ENCODE measurements at places on chromosomes 7 and 10.

GRCh38 chr7:44776211-44776610 is 20.3 kb upstream of the PPIA start:
- no peak for DNase-seq

- peak; percentile 39 for DNase-seq
Observed at GRCh38 chr7:142420554-142421362, 162.9 kb upstream of the PRSS58 start.

DNA sequence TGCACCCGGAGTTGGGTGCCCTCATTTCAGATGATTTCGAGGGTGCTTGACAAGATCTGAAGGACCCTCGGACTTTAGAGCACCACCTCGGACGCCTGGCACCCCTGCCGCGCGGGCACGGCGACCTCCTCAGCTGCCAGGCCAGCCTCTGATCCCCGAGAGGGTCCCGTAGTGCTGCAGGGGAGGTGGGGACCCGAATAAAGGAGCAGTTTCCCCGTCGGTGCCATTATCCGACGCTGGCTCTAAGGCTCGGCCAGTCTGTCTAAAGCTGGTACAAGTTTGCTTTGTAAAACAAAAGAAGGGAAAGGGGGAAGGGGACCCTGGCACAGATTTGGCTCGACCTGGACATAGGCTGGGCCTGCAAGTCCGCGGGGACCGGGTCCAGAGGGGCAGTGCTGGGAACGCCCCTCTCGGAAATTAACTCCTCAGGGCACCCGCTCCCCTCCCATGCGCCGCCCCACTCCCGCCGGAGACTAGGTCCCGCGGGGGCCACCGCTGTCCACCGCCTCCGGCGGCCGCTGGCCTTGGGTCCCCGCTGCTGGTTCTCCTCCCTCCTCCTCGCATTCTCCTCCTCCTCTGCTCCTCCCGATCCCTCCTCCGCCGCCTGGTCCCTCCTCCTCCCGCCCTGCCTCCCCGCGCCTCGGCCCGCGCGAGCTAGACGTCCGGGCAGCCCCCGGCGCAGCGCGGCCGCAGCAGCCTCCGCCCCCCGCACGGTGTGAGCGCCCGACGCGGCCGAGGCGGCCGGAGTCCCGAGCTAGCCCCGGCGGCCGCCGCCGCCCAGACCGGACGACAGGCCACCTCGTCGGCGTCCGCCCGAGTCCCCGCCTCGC is at the start of gene EGFR:
Gene EGFR (plus strand): TSS at position 657 of the 830 bp plus-strand sequence. CDS start 261 bp downstream, outside the sequence.
- peak; percentile 85 for DNase-seq

DNA sequence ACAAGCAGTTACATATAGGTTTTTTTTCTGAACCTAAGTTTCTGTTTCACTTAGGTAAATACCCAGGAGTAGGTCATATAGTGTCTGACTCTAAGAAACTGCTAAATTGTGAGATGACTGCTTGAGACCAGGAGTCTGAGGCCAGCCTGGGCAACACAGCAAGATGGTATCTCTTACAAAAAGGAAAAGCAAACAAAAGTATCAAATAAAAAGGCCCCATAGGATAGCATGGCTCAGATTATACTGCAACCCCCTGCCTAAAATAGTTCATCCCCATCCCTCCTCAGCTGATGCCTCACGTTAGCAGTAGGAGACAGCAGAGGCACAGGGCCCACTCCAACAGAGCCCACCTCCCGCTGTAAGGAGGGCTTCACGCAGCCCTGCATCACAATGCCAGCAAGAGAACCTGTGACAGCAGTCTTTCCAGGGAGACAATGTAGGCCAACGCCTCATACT is 90.3 kb downstream of the SRPK2 start:
- DNase-seq: no peak

DNA sequence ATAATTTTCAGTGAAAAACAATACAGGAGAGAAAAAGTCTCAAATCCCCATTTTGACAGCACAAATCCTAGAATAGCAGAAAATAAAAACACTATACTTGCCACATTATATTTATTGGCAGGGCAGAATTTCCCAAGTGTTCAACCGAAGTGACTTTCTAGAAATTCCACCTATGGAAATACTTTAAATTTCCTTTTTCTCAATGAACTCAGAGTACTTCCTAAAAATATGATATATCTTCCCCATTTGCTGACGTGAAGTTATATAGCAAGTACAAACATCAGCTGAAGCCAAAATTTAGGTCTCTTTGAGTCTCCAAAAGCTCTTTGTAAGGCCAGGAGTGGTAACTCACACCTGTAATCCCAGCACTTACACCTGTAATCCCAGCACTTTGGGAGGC is 83.3 kb downstream of the NT5C2 start:
- DNase-seq: no peak

- peak; percentile 48 for DNase-seq
Observed at GRCh38 chr10:27448921-27449320, 55.2 kb upstream of the RAB18 start.

DNA sequence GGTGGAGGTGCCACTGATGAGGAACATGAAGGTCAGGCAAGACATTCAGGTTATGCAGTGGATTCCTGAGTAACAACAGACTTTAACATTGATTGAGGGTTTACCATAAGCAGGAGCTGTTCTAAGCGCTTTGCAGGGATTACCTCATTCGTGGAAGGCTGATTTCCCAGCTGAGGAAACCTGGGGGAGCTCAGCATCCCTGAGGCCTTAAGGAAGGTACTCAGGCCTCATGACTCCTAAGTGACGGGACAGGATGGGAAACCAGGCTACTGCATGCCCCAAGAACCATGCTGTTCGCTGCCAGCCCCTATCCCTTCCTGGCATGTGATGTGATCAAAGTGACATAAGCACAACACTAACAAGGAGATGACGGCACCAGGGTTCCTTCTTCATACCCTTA is 143.6 kb upstream of the NFE2L3 start:
- no peak for DNase-seq

DNA sequence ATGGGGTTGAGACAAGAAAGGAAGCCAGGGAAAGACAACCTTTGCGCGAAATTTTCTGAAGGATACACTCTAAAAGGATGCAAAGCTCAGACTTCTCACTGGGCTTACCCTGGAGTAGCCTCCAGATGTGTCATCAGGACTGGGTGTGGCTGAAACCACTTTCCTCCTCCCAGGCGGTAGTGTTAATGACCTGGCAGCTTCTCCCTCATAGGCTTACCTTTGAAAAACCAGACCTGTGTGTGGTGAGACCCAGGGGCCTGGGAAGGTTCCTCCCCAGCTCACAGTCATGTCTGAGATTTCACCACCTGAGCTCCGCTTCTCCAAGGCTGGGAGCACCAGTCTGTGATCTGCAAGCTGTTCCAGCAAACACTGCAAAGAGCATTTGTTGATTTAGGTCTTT is 93.7 kb downstream of the EPC1 start:
- DNase-seq: no peak

DNA sequence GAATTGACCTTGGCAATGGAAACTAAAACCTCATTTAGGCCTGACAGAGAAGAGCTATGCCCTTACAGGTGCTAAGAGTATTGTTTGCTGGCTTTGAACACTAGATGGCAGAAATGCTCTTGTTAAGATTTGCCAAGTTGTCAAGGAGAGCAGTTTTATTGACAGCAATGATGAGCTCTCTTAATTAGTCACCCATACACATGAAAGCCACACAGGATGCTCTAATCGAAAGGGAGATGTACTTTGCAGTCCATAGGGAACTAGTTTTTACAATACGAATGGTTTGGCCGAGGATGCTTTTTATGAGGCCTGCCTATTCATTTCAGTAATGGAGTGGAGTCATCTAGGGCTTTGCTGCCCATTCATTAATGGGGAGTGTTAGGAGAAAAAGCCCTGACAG is 45.4 kb upstream of the MBL2 start:
- DNase-seq: peak; percentile 54

GRCh38 chr10:129055225-129055624 is 411.8 kb upstream of the MGMT start:
- no peak for DNase-seq

DNA sequence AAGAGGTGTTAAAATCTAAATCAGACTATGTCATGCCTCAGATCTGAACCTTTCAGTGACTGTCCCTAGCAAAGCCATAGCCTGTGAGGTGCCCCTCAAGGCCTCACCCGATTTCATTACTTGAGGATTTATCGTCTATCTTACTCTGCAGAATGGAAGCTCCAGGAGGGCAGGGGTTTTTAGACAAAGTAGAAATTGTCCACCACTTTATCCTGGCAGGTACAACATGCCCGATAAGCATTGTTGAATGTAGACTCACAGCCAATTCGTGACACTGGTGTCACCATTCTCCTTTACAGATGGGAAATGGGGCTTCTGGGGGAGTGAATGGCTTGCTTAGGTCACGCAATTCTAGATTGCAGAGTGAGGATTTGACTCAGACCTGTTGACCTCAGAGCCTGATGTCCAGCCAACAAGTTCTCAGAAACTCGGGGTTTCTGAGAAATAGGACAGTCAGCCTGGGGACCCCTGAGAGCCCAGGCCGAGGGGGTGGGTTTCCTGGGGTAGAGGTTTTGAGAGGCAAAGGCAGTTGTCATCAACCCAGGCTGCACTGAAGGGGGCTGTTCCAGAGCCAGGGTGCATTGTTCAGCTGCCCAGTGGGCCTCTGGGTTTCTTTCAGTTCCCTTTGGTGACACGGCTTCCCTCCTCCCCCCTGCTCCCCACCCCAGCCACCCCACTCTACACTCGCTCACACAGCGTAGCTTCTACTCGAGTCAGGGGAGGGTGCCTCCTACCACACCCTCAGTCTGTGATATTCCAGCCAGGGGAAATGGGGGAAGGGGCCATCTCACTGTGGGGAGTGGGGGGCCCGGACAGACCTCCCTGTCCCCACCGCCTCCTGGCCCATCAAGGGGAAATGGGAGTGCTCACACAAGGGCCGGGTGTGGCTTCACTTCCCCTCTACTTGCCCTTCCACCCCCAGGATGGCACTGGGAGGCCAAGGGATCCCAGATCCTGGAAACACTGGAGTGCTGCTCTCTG is 3.1 kb upstream of the IRF5 start:
- no peak for DNase-seq

DNA sequence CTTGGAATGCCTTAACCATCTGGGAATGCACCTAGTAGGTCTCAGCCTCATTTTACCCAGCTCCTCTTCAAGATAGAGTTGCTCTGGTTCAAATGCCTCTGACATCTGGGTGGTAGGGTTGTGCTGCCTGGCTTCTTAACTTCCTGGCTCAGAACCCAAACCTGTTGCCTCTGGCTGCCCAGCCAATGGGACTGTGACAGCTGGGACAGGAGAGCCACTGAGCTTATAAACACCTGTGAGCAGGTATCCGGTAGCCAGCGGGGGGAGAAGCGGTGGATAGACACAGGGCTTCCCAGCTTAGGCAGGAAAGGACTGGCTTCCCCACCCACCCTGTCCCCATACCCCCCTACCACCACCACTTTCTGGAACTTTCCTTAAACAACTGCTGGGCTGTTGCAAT is 115.8 kb upstream of the CARD11 start:
- DNase-seq: no peak

- DNase-seq: peak; percentile 0
Observed at GRCh38 chr7:76513817-76514799, 3.8 kb downstream of the UPK3B start.

DNA sequence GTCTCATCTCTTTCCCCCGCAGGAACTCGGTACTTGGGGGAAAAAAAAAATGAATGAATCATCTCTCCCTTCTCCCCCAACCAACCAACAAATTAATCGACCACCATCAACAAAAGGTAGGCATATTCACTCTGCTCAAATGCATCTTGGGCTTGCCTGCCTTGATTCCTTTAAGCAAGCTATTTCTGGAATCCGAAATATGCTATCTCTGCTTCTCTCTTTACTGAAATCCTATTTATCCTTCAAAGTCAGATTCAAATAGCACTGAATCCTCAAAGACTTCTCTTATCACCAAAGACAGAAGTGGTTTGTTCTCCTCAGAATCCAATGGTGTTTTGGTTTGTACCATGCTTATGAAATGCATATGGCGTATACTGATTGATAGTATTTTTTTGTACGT is 49.6 kb upstream of the TPK1 start:
- DNase-seq: no peak

GRCh38 chr7:37098762-37099161 is 349.9 kb downstream of the ELMO1 start:
- no peak for DNase-seq

GRCh38 chr7:55550010-55550663 is 22.2 kb downstream of the VOPP1 start:
- no peak for DNase-seq

DNA sequence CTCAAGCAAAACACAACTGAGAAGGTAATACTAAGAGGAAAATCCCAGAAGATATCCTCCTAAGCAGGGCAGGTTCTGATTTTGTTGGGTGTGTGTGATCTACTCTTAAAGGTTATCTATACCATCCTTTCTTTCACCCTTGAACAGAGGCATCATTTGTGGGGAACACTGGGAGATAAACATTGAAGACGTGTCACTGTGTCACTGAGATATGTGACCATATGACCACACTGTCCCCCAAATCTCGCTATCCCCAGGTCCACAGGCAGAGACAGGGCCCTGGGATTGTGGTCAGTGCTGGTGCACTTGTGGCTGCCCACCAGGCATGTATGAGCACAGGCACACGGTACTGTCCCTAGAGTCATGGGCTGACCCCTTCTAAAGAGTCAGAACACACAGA is 30.0 kb downstream of the TECTB start:
- no peak for DNase-seq

DNA sequence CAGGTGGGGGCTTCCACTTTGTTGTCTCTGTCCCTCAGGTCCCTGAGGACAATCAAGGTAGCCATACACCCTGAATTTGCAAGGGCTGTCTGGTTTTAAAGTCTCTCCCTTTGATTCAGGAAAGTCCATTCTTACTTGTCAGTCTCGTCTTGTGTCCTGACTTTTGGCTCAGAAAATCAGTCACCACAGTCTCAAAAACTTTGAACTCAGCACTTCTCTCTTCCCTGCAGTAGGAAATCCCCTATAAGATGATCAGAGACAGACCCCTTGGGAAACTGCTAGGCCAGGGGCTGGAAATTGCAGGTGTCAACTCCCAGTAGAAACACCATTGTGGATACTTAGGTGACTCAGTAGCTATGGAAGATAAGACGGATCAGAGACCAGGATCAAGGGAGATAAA is 73.1 kb downstream of the CDC123 start:
- no peak for DNase-seq

DNA sequence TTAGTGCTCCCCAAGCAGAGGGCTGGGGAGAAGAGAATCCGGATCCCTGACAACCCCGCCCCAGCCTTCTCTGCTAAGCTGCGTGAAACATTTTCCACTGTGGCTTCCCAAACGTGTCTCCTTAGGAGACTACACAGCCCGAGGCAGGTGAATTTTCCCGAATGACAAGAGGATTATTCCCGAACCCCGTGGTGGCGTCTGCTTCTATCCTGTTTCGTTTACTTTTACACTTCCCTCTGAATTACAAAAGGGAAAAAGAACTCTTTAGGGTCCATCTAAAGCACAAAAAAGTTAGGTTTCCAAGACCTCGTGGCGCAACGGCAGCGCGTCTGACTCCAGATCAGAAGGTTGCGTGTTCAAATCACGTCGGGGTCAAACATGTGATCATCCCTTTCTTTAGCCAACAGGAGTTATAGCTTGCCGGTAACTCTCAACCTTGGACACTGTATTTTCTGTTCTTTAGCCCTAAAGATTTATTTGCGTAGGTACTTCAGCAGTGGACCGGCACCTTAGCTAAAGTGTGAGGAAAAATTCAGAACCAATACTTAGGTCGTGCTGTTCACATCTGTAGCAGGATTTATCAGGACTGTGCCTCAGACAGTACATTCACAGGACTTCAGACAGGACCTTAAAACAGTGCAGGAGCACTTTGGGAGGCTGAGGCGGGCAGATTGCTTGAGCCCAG is 3.2 kb upstream of the ZNF789 start:
- no peak for DNase-seq

All from ACHN (cell line).